Suppressor macrophage treated with lipopolysaccharide for 1 hour (primary cell): ENCODE measurements at places on chromosomes 5 and 9.

GRCh38 chr5:37111426-37112382, 137.5 kb downstream of the CPLANE1 start:
- peak; percentile 31 for DNase-seq

- DNase-seq: no peak
These were observed 77.8 kb downstream of the C9orf153 start for GRCh38 chr9:86181379-86182315.

GRCh38 chr9:22097707-22098106, 88.6 kb upstream of the CDKN2B start:
- DNase-seq: peak; percentile 73

- no peak for DNase-seq
These were observed 23.1 kb downstream of the ADRB2 start for GRCh38 chr5:148849461-148849860.

DNA sequence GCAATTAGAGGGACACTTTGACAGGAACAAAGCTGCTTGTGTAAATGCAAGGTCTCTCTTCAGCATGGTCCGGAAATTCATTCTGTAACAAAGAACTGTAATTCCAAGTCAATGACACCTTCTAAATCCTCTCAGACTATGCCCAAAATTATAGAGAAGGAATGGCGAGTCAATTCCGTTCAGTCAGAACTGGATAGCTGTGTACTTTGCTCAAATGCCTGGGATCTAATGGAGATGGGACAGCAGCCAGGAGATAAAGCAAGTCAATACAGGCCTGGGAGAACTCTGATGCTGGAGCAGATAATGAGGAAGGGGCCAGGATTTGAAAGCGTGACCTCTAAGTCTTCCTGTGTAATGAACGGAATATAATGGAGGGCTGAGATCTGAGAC, 96.4 kb upstream of the SPRY4 start:
- DNase-seq: no peak

DNA sequence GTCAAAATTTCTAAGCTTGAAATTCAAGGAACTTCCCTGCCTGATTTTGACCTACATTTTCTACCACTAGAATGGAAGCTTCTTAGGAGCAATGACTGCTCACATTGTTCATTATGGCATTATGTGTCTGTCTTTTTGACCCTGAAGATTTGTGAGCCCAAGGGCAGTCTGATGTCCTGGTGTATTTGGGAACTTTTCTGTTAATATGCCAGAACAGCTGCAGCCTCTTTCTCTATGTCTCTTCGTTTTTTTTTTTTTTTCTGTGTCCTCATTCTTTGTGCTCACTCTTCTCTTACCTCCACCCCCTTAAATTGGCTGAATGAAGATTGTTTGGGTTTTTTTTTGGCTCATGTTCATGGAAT, 34.8 kb upstream of the TMC1 start:
- no peak for DNase-seq

GRCh38 chr9:75671354-75671753, 219.1 kb upstream of the PCSK5 start:
- no peak for DNase-seq

DNA sequence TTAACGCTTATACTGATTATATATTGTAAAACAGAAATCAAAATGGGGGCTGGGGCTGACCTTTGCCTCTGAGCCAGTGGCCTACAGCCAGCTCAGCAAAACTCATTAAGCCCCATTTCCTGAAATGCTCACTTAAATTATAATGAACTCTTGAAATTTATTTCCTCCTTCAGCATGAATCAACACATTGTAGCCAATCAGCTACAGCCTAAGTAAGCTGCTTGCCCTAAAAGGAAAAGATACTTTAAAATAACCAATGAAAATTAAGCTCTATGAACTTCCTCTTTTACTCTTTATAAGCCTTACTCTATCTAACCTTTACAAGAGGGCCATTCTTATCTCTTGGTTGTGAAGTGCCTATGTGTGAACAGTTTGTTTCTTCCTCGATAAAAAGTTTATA, 33.5 kb upstream of the SUB1 start:
- DNase-seq: no peak

- no peak for DNase-seq
These were observed 5.4 kb upstream of the CD180 start for GRCh38 chr5:67201897-67202549.

DNA sequence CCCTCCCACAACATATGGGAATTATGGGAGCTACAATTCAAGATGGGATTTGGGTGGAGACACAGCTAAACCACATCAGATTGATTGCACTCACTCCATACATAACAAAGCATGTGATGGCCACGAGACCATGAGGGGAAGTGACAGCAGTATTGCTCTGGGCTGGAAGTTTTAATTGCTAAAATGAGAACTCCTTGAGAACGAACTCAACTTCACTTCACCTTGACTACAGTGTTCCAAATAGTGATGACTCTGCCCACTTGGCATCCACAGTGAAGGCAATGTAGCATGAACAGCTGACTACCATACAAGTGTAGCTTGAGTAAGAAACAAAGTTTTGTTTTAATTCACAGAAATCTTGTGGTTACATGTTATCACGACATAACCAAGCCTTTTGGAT, 739 bp upstream of the SPINK7 start:
- peak; percentile 6 for DNase-seq

DNA sequence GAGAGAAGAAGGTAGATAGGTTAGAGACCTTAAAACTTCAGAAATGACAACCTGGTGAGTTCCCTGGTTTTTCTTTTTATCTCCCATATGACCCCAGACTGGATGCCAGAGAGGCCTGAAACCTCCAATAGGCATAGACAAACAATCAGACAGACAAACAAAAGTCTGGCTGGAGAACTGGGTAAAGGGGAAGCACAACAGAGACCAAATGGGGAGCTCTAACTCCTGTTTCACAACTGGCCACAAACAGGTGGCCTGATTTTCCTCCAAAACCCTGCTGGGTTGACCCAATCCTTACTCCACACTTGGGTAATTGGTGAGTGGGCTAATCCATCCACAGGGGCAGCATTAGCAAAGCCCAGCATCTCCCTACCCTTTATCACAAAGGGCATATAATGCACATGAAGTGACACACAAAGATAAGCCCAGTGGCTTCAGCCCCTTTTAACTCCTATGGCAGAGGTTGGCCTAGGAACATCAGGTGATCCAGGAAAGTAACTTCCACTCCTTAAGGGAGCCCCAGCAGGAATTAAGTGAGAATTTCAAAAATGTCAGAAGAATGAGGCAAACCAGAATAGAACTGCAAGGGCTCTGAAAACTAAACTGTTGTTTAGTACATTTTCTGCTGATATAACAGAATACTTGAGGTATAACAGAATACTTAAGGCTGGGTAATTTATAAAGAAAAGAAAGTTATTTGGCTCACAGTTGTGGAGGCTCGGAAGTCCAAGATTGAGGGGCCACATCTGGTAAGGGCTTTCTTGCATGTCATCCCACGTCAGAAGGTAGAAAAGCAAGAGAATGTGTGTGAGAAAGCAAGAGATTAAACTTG, 60.9 kb upstream of the ROR2 start:
- no peak for DNase-seq

DNA sequence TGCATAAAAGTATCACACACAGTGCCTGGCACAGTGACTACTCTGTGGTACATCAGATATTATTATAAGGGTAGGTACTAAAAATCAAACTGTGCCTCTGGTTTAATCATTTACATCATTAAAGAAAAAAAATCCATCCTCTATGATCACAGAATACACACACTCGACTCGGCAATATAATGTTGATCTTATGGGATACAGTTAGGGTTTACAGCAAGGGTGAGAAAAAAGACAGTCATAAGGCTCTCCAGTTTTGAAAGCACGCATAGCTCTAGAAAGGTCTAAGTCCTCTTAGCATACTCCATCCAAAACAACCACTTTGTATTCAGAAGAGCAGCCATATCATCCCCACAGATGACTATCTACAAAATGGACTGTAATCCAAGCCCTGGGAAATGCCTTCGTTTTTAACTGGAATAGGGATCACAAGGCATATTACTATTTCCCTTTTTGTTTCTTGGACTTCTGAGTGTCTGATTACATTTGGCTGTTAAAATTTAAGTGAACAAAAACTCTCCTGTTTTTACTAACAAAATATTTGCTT, 26.6 kb downstream of the TRPM3 start:
- no peak for DNase-seq

DNA sequence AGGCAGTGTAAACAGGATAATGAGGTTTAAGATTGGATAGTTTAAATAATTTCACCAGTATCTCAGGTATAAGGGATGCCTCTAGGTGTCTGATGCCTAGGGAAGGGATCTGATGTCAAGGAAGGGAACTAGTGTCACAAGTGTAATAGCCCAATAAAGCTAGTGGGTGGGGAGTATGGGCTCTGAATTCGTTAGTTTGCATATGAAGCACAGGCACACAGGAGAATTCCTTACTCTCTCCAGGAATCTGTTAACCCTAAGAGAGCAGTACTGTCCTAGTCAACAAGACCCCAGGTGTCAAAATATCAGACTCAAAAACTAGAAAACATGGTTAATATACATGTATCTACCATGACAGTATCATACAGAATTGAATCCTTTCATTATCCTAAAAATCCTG, 352.5 kb upstream of the CYLC2 start:
- no peak for DNase-seq

GRCh38 chr5:173191561-173191960, 43.4 kb downstream of the NKX2-5 start:
- DNase-seq: no peak

- no peak for DNase-seq
These were observed 467.3 kb downstream of the DNAH5 start for GRCh38 chr5:13477118-13477737.

DNA sequence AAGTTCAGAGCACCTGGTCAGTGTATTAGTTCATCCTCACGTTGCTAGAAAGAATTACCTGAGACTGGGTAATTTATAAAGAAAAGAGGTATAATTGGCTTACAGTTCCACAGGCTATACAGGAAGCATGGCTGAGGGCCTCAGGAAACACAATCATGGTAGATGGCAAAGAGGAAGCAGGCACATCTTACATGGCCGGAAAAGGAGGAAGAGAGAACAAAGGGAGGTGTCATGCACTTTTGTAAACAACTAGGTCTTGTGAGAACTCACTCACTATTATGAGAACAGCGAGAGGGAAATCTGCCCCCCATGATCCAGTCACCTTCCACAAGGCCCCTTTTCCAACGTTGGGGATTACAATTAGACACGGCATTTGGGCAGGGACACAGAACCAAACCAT, 28.8 kb upstream of the CAVIN4 start:
- DNase-seq: no peak

- DNase-seq: no peak
These were observed 210.1 kb downstream of the PAX5 start for GRCh38 chr9:36823934-36824333.

DNA sequence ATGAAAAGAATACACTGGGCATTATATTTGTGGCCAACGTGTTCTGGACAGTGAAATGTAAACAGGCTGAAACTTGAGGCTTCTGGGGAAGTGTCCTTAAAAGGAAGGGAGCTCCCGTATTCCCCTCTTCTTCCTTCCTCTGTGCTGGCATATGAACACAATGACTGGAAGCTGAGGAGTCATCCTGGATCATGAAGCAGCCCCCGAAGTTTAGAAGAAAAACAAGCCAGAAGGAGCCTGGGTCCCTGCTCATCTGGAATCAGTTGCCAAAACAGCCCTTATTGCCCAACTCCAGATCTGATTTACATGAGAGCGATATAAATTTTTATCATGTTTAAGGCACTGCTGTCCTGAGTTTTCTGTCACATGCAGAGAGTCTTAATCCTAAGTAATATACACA, 65.4 kb upstream of the SLC1A1 start:
- no peak for DNase-seq

GRCh38 chr9:130866474-130866965, 30.1 kb downstream of the QRFP start:
- DNase-seq: peak; percentile 88

- DNase-seq: no peak
These were observed at the start of gene CCL28 for GRCh38 chr5:43412156-43412555. Gene CCL28 (minus strand): TSS chr5:43412391. CDS start chr5:43412316, 75 bp downstream.

GRCh38 chr5:151158287-151158661, 695 bp upstream of the ANXA6 start:
- DNase-seq: no peak

GRCh38 chr9:106799152-106799551, 63.8 kb upstream of the ZNF462 start:
- DNase-seq: no peak

DNA sequence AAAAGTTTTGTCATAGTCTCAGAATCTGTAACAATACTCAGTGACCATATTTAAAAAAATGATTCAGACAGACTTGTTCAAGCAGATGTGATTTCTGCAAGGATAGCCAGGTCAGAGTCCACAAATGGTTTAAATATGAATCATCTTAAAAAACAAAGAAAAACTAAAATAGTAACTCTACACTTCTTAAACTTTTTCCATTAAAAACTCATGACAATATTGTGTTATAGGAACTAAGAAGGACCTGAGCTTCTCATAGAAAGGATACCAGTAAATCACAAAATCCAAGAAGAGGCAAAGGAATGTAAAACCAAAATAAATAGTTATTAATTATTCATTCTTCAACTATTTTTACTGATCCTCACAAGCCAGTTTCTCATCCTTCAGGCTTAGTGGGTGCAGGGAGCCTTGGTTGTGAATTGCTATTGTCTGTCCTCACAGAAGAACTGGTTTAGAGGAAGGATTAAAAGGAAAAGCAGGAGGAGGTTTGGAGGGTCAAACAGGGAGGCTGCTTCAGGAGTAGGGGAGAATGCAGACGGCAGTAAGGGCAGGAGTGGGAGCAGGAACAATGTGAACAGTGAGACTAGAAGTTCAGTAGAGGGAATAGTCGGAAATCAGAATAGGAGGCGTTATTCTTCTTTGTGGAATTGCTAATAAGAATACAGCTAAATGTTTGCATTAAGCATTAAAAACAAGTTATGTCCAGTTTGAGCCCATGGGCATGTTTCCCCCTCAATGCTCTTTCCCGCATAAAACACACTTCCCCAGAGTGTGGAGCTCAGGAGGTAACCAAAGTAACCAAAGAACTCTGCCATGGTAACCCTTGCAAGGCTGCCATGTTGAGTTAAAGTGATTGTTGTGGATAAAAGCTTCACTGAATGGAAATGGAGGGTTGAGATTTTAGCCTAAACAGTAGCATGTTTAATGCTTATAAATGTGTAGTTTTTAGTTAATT, 110.7 kb downstream of the CCDC192 start:
- no peak for DNase-seq

- DNase-seq: peak; percentile 92
These were observed 746 bp downstream of the CAST start for GRCh38 chr5:96662725-96663518.

DNA sequence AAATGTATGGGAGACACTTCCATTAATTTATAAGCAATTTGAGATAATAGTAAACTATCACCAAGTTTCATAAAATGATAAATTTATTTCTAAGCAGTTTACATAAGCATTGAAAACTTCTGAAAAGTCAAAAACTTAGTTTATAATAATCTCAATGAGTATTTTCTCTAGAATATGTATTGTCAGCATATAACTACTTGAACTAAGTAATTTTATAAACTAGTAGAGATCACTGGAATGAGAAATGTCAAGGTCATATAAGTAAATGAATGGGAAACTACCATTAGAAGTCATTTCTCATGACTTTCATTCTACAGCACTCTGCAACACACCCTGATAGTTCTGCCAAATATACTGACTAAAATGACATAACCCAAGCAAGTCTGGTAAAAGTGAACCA, 3.4 kb downstream of the TBCA start:
- peak; percentile 14 for DNase-seq

- no peak for DNase-seq
These were observed 36.2 kb upstream of the ZNF169 start for GRCh38 chr9:94222870-94223269.

GRCh38 chr9:16058131-16058549, 505.3 kb downstream of the CCDC171 start:
- no peak for DNase-seq

GRCh38 chr5:69467442-69468225, 25.0 kb upstream of the OCLN start:
- no peak for DNase-seq
